Cardiac septum (tissue), 1 donor: ENCODE measurements at places on chromosomes 1 and 21. TPM values are rescaled to one million over a fixed set of nuclear protein-coding genes. Genes with fewer than 3 reads are reported as not detected.

PROK1 gene
- 0.46 TPM for total RNA-seq

KCNAB2 gene
- 19.3 TPM for total RNA-seq

SOD1 gene
- total RNA-seq = 384 TPM

LPAR3 gene
- 2.0 TPM for total RNA-seq

BGLAP gene
- total RNA-seq = 0.78 TPM

PRAMEF26 gene
- not detected for total RNA-seq

RNF186 gene
- not detected for total RNA-seq

WNT4 gene
- 0.38 TPM for total RNA-seq
